ENCODE measurements at places on chromosomes 12 and 14.

- no peak for DNase-seq
These were observed 138.8 kb upstream of the HMGA2 start for GRCh38 chr12:65685514-65685913.

- no peak for DNase-seq
These were observed 45.0 kb upstream of the GPR68 start for GRCh38 chr14:91289464-91289863.

GRCh38 chr14:30389134-30389876 is 169.7 kb upstream of the G2E3 start:
- no peak for DNase-seq

GRCh38 chr12:131511391-131511802 is 199.5 kb upstream of the SFSWAP start:
- DNase-seq: no peak

DNA sequence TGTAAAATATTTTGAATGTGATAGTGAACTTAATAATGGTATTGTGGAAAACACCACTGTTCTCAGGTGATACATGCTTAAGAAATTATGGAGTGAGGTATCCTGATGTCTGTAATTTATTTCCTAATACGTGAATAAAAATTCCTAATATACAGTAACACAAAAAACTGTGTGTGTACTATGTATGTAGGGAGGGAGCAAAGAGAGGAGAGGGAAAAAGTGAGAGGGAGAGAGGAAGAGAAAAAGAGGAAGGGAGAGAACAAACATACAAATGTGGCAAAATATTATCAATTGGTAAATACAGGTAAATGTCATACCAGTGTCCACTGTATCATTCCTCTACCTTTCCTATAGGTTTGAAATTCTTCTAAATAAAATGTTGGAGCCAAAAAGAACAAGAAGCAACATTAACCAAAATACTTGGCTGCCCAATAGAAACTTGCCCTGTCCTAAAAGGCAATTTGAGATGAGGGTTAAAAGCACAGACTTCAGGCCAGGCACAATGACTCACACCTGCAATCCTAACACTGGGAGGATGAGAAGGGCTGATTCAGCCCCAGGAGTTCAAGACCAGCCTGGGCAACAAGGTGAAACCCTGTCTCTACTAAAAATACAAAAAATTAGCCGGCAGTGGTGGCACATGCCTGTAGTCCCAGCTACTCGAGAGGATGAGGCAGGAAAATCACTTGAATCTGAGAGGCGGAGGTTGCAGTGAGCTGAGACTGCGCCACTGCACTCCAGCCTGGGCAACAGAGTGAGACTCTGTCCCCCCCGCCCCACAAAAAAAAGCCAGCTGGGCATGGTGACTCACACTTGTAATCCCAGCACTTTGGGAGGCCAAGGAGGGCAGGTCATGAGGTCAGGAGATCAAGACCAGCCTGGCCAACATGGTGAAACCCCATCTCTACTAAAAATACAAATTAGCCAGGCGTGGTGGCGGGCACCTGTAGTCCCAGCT is 14.5 kb downstream of the R3HDM2 start:
- DNase-seq: no peak

DNA sequence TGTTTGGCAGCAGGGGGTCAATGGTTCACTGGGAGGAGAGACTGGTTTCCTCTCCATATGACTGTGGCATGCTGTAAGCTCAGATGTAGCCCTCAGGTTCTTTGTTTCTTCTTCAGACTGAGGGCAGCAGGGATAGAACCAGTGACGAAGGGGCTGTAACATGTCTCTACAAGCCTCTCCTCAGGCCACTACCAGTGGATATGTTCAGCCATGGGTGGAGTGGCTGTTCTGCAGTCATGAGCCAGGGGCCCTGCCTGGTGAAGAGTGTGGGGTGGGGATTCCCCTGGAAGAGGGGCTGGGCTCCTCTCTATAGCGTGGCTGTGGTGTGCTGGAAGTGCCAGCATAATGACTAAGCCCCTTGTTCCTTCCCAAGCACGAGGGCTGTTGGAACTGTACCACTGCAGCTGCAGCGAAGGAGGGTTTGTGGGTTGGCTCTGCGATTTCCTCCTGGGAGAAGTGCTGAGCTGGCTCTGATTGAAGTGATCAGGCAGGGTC is 55.8 kb downstream of the CMAS start:
- DNase-seq: no peak

DNA sequence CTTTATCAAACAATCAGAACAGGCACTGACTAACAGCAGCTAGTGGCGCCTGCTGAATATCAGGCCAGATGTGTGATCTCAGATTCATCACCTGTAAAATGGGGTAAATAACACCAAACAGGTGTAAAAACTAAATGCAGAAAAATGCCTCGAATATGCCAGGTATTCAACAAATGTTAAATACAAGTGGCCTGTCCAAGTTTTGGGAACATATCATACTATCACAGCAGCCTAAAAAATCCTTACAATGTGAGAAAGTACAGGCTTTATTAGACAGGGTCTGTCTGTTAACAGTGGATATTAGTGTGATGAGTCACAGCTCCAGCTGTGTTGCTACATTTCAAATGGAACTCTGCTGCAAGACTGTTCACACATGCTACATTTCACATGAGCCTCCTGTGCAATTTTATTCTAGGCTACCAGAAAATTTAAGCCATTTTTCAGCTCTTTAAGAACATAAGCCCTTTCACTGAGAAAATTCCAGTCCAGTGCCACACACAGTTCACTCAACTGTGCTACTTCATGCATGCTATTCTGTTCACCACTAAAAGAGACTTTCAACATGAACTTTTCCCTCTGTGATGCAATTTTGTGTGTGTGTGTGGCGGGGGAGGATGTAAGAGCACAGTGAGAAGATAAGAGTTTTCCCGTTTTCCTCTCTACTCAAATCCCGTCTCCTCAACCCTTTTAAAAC is 56.7 kb downstream of the MSRB3 start:
- DNase-seq: no peak

DNA sequence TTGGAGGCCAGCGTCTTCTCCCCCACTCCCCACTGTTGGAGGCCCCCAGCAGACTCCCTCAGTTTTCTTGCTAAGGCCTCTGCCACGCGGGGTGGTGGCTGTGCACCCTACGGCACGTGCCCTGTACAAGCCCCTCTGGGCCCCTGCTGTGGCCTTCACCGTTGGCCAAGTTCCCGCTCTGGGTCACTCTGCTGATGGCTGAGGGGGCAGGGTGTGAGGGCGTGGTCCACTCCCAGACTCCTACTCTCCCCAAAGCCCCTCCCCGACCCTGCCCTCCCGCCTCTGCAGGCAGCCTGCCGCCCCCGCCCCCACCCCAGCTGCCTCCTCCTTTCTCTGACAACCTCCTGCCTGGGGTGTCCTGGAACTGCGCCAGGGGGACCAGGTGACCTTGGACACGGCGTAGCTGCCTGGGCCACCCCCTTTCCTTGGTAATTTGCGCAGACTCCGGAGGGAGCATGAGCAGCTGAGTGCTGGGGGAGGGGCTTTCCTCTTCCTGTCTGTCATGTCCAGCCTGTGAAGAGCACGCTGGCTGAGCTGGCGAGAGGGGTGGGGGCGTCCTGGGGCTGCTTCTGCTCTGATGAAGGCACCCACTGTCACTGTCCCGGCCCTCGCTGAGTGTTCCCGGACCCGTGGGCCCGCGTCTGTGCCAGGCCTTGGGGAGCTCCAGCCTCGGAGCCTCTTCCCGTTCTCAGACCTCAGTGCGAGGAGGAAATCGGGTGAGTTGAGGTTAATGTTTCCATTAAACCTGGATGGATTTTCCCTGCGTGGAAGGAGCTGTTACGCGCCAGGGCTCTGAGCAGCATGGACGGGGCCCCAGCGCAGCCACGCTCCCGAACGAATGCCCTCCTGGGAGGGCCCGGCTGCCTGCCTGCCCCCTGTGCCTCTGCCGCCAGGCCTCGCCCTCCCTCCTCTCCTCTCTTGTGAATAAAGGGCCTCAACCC is 85.0 kb downstream of the KIF26A start:
- DNase-seq: no peak

- DNase-seq: no peak
These were observed 123.9 kb downstream of the PRMT8 start for GRCh38 chr12:3614806-3615466.

DNA sequence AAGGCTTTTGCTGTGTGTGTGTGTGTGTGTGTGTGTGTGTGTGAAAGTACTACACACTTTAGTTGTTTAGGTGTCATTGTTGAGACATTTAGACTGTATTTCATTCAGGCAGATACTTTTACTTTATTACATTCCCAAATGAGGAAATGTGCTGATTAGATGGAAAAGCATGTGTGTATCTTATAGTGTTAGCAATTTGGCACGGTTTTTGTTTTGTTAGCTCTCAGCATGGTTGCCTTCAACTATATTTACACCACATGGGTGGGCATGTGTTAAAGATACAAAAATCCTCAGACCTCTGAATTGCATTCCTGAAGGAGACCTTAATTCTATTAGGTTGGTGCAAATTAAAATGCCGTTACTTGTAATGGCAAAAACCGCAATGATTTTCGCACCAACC is 879.5 kb downstream of the DIO2 start:
- DNase-seq: no peak

DNA sequence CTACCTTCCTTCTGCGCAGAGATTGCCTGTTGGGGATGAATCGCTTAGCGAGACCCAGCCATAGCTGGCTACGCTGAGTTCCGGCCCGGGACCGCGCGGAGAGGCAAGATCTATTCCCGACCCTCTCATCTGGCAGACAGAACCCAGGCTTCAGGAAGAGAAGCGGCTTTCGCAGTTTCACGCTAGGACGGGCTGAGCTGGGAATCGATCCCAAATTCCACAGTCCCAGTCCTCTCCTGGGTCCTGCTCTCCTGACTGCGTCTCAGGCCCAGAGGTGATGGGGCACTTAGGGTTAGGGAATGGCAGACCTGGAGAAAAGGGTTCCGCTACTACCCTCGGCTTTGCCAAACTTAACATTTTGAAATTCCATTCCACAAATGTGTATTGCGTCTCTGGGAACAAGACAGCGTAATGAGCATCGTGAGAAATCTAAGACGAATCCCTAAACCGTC is 2.8 kb downstream of the PTPN21 start:
- DNase-seq: no peak

GRCh38 chr12:24889411-24889810 is 59.5 kb downstream of the BCAT1 start:
- no peak for DNase-seq
